Left renal pelvis (tissue), 4 donors: ENCODE measurements at places on chromosomes 3 and 15. TPM values are rescaled to one million over a fixed set of nuclear protein-coding genes. Genes with fewer than 3 reads are reported as not detected.

The PLCH1 gene
- polyA plus RNA-seq = 11.0 TPM

The INKA1 gene
- polyA plus RNA-seq = 12.0 TPM

The SUMF1 gene
- 41.1 TPM for polyA plus RNA-seq

DNA sequence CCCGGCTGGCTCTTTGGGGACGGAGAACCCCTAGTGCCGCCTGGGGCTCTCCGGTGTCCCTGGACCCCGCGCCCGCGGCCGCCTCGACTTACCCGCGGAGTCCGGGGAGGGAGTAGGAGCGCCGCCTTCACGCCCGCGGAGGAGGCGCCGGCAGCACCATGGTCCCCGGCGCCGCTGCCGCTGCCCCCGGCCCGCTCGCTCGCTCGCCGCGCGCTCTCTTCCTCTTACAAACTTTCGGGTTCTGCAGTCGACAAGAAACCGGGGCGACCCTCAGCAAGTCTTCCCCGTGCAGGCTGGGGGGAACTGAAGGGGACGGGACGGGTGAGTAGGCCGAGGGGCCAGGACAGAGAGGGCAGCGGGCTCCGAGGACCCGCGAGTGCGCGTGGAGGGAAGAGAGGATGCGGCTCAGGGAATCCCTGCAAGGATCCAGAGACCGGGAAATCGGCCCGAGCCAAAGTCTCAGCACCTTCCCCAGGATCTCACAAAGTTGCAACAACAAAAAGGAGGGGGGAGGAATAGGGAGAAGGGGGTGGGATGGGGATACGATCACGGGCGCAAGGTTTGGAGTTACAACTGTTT, 2.0 kb downstream of the FOXP1 start:
- DNase-seq = no peak

- no peak for DNase-seq
Observed at GRCh38 chr3:175082631-175083030, 223.5 kb downstream of the NAALADL2 start.

GRCh38 chr15:63601026-63601703, 4.0 kb downstream of the FBXL22 start:
- no peak for DNase-seq
